ENCODE measurements at places on chromosomes 11 and 22.

DNA sequence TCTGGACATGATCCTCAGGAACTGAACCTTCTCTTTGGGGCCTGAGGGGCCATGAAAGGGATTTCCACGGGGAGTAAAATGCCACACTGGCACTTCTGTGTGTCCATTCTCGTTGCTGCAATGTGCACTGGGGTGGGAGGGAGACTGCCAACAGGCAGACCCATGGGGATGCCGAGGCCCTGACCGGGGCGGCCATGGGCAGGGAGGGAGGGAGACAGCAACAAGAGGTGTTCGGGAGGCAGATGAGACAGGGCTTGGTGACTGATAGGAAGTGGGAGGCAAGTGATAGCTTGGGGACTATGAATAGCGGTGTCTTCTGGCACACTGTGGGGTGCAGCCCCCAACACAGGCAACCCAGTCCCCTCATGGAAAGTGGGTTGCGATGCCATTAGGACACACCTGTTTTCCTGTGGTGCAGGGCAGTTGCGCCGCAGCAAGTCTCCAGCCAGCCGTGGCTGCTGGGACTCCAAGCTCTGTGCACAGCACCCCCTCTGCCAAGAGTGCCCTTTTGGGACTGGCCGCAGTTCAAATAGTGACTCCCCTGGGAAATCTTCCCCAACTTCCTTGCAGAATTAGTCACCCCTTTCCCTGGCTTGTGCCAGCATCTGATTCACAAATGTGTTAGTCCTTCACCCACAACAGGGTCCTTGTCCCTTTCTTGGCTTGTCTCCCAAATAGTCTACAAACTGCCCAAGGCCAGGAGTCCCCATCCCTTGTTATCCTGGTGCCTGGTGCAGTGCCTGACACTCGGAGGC lies 88.8 kb downstream of the CHST1 start:
- no peak for DNase-seq
- no peak overlapping the region for H3K27ac ChIP-seq
- no peaks in the 10 kb centered on the region for H3K27me3 ChIP-seq

GRCh38 chr11:64690235-64690634 lies 32.8 kb downstream of the NRXN2 start:
- H3K4me1 ChIP-seq, result no peaks in the 10 kb centered on the region
- no peak overlapping the region for H3K27ac ChIP-seq
- no peaks in the 10 kb centered on the region for H3K36me3 ChIP-seq
- DNase-seq, result no peak
- H3K4me3 ChIP-seq, result no peak overlapping the region

- H3K27ac ChIP-seq, result no peak overlapping the region
- DNase-seq, result no peak
- peaks cover 13% of the 10 kb centered on the region for H3K36me3 ChIP-seq
- H3K27me3 ChIP-seq, result no peaks in the 10 kb centered on the region
- no peaks in the 10 kb centered on the region for H3K4me1 ChIP-seq
Observed at GRCh38 chr22:49817359-49817758, 10.3 kb downstream of the BRD1 start.

GRCh38 chr11:34182425-34182824 lies 77.0 kb downstream of the NAT10 start:
- H3K27ac ChIP-seq, result no peak overlapping the region
- no peaks in the 10 kb centered on the region for H3K27me3 ChIP-seq
- H3K36me3 ChIP-seq, result no peaks in the 10 kb centered on the region

- no peaks in the 10 kb centered on the region for H3K27me3 ChIP-seq
- H3K27ac ChIP-seq, result peak within 1 kb of the TSS; percentile 39
- H3K4me1 ChIP-seq, result peaks cover 12% of the 10 kb centered on the region
- peak; percentile 91 for DNase-seq
- H3K36me3 ChIP-seq, result peaks cover 2% of the 10 kb centered on the region
Observed at GRCh38 chr11:126355324-126355925, at the start of gene ST3GAL4. Gene ST3GAL4 (plus strand): TSS chr11:126355686. CDS start chr11:126406156, 50,470 bp downstream.

All from mesendoderm (in vitro differentiated cells).